Stimulated activated CD4-positive, alpha-beta T cell treated with anti-CD3 and anti-CD28 coated beads, Interleukin-1b, Interleukin-23, amount 100 ng/mL, for 4 hours (primary cell): ENCODE measurements at places on chromosomes 12 and 14.

- DNase-seq: no peak
Observed at GRCh38 chr12:32768518-32768917, 12.8 kb upstream of the YARS2 start.

DNA sequence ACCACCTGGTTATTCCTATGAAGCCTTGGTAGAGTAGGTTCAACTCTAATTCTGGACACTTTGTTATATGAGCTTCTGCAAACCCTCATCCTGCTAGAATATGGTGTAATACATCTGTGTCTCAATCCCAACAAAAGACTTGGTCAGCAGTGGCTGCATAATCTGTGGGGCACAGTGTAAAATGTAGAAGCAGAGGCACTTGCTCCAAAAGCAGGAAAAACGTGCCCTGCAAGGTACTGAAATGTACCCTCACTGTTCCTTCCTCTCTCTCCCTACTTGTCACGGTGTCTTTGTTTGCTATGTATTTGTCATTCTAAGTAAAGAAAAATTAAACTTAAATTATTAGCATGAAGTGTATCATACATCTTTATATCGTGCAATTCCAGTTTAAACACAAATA is 267.9 kb downstream of the BCL11B start:
- DNase-seq: no peak

DNA sequence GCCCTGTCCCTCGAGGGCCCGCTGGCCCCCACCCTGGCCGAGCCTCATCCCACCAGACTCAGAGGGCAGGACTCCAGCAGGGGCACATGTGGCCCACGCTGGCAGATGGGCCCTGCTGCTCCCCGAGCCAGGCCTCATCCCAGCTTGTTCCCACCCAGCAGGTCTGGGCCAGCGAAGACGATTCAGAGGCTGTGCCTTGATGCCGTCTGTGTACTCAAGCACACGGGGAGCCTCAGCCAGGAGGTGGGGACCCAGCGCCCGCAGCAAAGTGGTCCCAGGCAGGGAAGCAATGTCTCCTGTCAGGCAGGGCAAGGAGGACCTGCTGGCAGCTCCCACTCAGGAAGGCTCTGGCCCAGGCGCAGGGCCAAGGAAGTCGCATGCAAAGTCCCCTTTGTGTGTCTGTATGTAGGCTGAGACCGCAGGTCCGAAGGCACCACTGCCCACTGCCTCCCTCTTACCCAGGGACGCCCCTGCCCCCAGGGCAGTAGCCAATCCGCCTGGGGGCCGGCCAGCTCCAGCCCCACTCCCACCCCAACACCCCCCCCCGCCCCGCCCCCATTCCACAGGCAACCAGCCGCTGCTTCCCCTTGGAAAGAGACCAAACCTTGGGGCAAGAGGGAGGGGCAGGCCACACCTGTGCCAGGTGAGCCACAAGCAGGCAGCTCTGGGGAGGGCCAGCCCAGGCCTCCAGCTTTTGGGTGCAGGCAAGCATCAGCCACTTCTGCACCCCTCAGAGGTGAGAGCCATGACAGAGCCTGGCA is 9.4 kb downstream of the DEGS2 start:
- no peak for DNase-seq

GRCh38 chr12:17203497-17203896 is 597.5 kb upstream of the LMO3 start:
- DNase-seq: no peak

DNA sequence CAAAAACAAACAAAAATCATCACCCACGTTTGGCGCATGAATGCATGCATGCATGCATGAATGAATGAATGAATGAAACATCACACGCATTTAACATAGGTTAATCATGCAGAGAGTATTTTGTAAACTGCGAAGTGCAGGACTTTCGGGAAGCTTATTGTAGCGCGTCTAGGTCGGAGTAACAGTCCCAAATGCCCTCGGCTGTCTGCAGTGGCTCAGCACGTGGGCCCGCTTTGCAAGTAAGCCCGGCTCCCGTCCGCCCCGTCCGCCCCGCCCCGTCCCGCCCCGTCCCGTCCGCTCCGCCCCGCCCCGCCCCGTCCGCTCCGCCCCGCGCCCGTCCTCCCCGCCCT is 263 bp upstream of the IFT81 start:
- DNase-seq: no peak
